ENCODE measurements at places on chromosomes 2 and 18.

- no peak for DNase-seq
These were observed 372.5 kb downstream of the GALR1 start for GRCh38 chr18:77622009-77622692.

GRCh38 chr18:35653392-35654135 is 72.0 kb downstream of the GALNT1 start:
- DNase-seq = no peak

DNA sequence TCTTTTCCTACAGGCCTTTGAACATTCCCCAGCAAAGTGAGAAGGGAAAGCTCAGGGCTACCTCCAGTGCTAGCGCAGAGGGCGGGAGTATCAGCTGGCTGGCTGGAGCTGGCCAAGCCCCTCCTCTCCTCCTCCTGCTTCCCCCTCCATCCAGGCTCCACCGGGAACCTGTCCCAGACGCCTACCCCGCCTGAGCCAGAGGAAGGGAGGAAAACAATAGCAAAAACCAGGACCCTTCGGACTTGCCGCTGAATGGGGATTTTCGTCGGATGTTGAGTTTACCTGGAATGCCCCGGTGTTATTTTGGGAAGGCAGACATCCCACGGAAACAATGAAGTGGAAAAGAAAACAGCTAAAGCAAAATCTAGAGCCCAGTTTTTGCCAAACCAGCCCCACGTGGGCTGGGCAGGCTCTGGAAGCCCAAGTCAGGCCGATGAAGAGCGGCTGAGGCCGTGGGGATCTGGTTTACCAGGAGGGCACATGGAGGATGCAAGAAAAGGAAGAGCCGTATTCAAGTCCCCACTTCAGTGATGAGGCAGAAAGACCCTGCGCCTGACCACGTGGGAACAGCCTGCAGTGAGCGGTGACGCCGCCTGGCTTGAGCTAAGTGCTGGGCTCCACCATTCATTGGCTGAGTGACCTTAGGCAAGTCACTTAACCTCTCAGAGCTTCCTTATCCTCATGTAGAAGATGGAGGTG is 100.4 kb upstream of the LCLAT1 start:
- DNase-seq = no peak

DNA sequence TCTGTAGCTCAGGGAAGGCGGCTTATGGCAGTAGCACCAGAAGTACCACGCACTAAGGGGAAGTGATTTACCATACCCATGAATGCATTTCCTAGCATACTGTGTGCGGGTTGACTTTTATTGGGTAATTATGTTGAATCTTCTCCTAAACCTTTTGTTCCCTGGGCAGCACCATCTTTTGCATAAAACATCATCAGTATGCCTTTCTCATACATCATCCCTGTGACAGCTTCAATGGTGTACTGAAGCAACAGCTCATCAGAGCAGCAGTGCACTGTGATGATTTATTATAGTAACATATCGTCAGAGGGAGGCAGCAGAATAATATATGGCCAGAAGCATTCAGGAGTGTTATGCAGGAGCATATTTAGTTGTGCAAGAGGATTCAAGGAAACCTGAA is 204.9 kb downstream of the CDH7 start:
- no peak for DNase-seq

DNA sequence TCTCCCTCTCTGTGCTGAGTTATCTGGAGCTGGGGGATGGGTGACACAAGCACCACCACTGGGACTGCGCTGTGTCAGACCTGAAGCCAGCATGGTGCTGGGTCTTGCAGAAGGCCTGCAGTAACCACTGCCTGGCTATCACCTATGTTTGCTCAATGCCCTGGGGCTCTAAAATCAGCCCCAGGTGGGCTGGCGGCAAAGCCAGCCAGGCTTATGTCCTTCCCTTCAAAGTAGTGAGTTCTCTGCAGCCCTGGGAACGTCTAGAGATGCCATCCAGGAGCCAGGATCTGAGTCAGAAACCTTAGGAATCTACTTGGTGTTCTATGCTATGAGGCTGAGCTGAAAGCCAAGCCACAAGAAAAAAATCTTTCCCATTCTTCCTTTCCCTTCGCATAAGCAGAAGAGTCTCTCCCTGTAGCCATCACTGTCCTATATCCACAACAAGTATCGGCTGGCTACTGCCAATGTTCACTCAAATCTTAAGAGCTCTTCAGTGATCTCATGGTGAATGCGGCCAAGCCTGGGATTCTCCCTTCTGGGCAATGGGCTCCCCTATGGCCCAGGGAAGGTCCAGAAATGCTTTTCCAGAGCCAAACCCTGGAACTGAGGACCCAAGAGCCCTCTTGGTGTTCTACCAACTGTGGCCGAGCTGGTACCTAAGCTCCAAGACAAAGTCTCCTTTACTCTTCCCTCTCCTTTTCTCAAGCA is 248.7 kb downstream of the ZNF385B start:
- DNase-seq = peak; percentile 19

DNA sequence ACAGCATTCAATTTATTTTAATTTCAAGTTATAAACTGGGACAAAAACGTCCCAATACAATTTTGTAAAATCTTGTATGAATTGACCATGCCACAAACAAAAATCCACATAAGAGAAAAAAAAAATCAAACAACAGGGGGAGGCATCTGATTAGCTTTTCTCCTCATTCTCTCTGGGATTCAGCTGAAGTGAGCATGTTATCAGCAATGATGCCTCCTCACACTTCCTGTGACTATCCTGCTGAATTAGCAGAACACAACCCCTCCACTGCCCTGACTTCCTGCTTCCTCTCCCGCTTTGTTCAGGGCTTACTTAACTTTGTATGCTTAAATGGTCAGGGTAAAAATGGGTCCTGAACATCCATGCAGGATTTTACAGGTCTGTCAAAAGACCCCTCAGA is 132.2 kb upstream of the ITGB6 start:
- DNase-seq = no peak

DNA sequence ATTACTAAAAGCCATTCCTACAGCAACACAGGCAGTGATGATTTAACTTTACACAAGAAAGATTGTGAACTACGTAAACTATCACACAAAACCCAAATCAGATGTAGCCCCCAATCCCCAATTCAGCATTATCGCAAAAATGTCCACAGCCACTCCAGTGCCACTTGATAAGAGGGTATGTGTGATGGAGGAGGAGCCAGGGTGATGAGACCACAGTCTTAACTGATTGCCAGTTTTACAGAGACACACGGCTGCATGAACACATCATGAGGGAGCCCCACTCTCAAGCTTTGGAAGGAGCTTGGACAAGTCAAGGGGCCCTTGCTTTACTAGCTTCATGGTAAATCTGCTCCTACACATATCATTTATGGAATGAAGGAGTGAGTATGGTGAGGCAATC is 116.0 kb downstream of the FAM161A start:
- no peak for DNase-seq

GRCh38 chr2:152421521-152422370 is 86.8 kb downstream of the FMNL2 start:
- DNase-seq = no peak

GRCh38 chr2:234099266-234099665 is 48.8 kb downstream of the SPP2 start:
- DNase-seq = no peak

Measured in DMS79 treated with DMSO at 0.1 percent for 48 hours (cell line).